ENCODE measurements at places on chromosomes 2 and 18.

GRCh38 chr2:18800240-18800971, 211.0 kb upstream of the NT5C1B start:
- no peak for DNase-seq

DNA sequence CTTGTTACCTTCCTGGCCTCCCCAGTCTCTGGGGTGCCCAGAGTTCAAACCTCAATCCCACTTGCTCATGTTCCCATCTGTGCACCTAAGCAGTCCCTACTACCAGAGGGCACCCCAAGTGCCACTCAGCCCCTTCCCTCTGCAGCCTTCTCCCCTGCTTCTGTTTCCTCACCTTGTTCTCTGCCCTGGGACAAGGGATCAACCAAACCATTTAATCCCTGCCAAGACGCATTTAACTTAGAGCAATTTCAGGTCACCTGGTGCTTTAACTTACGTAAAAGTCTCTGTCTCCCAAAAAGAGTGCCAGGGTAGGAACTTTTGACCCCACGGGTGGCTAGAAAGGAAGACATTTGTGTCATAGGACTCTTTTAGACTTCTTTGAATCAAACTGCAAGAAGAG, 67.2 kb downstream of the SRD5A2 start:
- DNase-seq = no peak

DNA sequence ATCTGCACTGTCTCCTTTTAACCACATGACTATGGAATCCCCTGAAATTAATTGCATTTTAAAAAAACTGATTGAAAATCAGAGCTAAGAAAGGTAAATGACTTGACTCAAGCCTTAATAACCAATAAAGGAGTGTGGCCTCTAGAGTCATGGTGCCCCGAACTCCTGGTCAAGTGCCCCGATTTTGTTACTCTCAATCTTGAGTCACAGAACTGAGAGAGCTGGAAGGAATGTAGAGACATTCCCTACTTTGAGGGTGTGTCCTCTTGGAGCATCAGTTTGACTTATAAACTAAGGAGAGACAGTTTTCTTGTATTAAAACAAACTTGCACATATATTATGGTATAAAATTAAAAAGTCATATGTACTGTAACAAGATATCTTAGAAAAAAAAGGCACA, 2.4 kb downstream of the WDR43 start:
- DNase-seq = no peak

- no peak for DNase-seq
Observed at GRCh38 chr2:197024206-197024605, 97.7 kb upstream of the PGAP1 start.

DNA sequence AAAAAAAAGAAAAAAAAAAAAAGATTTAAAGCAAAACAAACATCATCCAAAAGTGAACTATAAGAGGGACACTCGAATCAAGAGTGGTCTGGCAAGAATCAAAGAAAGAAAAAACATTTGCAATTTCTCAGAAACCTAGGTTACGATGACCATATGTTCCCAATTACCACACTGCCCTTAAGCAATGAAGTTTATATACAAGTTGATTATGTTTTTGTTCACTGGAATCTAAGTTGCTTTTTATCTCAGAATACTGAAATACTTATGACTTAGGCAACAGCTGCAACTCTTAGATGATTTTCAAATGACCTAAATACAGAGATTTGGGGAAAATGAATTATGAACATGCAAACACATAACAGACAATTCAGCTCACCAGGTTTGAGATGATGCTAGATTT, 597.1 kb upstream of the CHAC2 start:
- DNase-seq = no peak

DNA sequence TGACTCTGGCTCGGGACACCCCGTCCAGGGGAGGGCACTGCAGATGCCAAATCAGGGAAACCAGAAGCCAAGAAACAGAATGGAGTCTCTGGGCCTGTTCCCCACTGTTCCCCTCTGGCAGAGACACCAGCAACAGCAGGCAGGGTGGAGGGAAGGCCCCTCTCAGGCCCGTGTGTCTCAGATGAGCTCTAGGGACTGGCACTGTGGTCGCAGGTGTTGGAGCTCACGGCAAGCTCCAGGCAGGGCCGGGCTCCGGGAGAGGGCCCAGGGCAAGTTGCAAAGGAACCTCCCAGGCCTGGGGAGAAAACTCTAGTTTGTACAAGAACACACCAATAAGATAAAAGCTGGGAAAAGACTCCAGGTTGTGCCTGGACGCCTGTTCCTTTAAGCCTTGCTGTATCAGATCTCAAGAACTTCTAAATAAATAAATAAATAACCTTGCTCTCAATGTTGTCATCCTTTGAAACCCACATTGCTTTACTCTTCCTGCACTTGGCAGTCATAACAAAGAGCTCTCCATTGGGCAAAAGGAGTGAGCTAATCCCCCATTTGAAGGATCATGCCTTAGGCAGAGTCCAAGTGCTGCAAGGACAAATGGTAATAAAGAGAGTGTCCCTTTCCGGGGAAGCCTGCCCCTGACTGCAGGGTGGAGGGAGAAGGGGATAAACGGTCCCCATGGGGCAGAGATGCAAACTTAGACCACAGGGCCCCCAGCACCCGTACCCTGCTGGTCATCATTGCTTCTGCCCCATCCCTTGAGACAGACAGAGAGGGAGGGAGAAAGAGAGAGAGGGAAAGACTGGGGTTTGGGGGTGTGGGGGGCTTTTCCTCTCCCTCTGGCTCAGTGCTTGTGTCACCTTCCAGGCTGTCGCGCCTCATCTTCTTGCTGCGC, 33.3 kb downstream of the CNGA3 start:
- no peak for DNase-seq

DNA sequence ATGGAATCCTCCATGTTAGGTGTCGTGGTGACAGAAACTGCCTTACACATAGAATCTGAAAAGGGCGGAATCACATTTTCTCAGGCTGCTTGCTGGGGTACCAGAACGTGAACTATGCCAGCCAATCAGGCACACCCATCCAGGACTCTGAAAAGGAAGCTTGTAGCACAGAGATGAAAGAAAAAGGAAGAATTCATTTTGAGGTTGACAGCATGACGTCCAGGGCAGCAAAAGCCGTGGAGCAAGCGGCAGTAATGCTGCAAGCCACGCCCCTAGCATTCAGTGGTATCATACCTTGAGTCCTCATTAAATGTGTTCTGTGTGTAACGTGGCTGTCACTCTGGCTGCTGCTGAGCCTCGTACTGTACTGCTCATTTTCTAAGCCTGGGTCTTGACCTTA, 304.0 kb downstream of the DYSF start:
- DNase-seq = no peak

- DNase-seq = no peak
Observed at GRCh38 chr2:43178055-43178598, 48.3 kb downstream of the ZFP36L2 start.

- no peak for DNase-seq
Observed at GRCh38 chr2:178767094-178768060, 39.8 kb downstream of the TTN start.

DNA sequence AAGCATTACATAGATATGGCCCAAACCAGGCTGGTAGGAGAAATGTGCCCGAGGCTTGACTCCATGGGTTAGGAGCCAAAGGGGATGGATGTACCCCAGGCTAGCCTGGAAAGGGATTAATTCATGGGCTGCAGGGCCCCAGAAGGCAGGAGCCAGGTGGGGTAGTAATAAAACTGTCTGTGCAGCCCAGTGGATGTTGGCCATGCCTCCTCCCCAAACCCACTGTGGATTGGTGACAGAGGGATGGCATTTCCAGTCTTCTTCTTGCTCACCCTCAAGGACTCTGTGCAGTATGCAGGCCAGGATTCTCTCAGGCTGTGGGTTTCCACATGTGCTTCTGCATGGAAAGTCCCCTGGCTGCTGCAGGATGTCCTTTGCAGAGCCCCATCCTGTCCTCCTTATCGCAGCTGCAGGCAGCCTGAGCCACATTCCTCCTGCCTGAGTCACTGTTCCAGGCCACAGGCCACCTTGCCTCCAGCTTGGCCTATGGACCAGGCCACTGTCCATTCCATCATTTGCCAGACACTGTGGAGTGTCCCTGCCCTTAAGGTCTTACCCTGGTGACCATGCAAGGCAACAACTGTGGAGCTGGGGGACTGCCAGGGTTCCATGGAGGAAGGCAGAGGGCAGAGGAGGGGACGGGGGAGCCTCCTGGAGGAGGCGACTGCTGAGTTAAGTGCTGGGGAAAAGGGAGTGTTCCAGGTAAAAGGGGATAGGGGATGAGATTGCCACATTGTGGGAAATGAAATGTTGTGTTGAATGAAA, 38.9 kb downstream of the INO80C start:
- no peak for DNase-seq

DNA sequence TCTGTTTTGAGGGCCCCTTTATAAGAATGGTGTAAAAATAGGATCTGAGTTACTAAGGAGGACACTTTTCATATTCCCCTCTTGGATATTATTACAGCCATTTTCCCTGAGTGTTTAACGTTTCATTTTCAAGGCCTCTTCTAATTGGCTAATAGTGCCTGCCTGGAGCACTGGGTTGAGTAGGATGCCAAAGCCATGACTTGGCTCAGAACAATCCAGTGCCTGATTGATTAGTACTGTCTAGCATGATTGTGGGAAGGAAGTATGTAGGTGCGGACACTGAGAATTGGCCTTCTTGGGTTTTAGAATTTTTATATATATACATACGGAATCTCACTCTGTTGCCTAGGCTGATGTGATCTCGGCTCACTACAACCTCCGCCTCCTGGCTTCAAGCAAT, 66.1 kb downstream of the NAB1 start:
- DNase-seq = no peak

- DNase-seq = no peak
Observed at GRCh38 chr18:7987284-7987976, 420.3 kb downstream of the PTPRM start.

DNA sequence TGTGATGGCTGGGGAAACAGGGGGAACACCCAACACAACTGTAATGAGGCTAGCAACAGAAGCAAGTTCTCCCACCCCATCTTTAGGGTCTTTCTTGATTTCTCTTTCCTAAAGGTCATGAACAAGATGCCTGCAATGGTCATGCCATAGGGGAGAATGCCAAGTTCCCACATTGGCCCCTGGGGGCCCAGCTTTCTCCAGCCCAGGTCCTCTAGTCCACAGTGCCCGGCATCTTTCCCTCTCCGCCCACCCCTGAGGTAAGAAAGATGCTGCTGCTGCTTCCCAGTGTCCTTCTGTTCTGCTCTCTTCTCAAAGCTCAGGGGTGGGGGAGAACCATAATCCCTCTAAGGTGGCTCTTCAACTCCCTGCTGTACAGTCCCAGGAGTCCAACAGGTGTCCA, 78.0 kb downstream of the LOXHD1 start:
- DNase-seq = no peak

DNA sequence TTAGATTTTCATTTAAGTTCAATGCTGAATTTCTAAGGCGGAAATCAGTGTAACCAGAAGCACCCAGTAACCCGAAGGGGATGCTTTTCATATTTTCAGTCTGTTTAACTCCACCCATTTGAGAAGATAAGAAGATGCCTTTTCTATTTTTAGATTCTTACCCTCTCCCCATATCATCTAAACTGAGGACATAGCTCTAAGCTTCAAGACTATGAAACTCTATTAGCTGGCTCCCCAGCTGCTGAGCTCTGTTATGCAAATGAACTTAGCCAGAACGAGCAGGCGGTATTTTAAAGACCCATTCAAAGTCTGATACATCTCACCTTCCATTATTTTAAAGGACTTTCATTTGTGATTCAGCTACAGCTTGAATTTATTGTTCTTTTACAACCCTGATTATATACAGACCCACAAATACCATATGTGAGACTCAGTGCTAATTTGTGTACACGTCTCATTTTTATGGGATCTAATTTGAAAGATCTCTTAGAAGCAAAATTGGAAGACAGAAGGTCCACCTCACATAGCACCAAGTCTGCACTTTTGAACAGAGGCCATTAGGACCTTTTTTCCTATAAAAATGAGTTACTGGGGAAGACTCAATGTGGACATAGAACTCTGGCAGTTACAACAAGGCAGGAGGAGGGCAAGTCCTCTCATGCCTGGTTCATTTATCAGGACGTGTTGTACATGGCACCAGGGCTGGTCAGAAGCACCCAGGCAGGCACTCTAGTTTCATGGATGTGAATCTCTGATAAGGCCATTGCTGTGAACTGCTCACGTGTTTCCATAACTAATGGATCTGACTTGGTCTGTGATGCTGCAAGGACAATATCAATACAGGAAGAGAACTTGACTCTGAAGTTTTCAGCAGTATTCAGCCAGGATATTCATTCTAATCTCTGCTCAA, 16.3 kb downstream of the CDC42EP3 start:
- DNase-seq = no peak

DNA sequence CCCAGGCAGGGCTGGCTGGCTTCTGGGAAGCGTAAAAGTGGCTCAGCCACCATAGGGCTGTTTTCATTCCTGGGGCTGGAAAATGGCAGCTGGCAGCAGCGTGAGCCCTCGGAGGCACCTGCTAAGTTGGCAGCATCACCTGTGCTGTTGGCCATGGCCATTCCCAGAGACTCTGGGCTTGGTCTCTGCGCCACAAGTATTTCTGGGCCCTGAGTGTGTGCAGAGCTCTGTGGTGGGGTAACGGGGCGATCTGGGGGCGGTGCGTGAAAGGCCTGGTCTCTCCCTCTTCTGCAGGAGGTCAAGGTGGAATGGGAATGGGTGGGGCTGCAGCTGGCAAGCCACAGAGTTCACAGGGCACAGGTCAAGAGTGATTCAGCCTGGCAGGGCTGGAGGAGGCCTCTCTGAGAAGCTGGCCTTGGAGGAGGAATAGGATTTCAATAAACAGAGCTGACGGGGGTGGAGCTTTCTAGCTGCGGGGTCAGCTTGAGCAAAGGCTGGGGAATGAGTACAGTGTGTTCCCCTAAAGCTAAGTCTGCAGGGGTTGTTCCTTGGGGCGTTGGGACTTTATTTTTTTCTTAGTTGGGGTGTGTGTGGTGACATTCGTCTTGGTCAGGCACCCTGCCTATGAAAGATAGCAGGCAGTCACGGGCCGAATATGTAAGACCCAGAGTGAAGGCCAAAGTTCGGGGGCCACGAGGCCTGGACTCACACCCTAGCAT, 10.3 kb upstream of the NTSR2 start:
- no peak for DNase-seq

- DNase-seq = no peak
Observed at GRCh38 chr2:131520526-131520925, 7.2 kb upstream of the CCDC74A start.

GRCh38 chr18:79507546-79508480, 112.1 kb downstream of the NFATC1 start:
- DNase-seq = no peak

GRCh38 chr2:140551287-140551686, 1579.5 kb downstream of the LRP1B start:
- no peak for DNase-seq

GRCh38 chr18:50268022-50268747, 1.9 kb upstream of the CFAP53 start:
- DNase-seq = peak; percentile 67

GRCh38 chr2:121218386-121218938, 66.5 kb downstream of the TFCP2L1 start:
- DNase-seq = no peak

DNA sequence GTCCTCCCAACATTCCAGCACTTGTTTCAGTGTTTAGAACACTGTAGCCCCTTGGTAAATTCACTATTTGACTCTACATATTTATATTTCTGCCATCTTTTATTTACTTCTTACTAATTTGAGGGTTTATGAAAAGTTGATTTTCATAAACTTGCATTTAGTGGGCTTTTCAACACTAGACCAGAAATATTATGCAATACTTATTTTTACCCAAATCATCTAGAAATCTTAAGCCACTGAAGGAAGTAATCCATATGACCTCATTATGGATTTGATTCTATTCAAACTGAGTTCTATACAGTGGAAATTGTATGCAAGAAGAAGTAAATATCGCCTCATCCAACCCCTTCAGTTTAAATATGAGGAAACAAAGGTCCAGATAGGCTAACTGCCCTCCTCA, 92.6 kb upstream of the VRK2 start:
- no peak for DNase-seq

GRCh38 chr2:237594514-237594871, 4.0 kb upstream of the RAB17 start:
- no peak for DNase-seq

GRCh38 chr18:2104620-2105462, 466.5 kb downstream of the METTL4 start:
- no peak for DNase-seq
